ENCODE measurements at places on chromosomes 2 and 18. TPM values are rescaled to one million over a fixed set of nuclear protein-coding genes. Genes with fewer than 3 reads are reported as not detected.

The FMNL2 gene
- total RNA-seq: 26.2 TPM

The MARCO gene
- total RNA-seq: 47.0 TPM

The DHRS9 gene
- 189 TPM for total RNA-seq

The PLB1 gene
- 4.2 TPM for total RNA-seq

The STRN gene
- 30.6 TPM for total RNA-seq

The CD207 gene
- total RNA-seq: not detected

The NETO1 gene
- not detected for total RNA-seq

The PXDN gene
- total RNA-seq: 15.4 TPM

The RTKN gene
- 46.4 TPM for total RNA-seq

The IL36RN gene
- not detected for total RNA-seq

The COLEC11 gene
- total RNA-seq: not detected

The TFPI gene
- total RNA-seq: 22.5 TPM

The SCLY gene
- total RNA-seq: 11.1 TPM

The CDC42EP3 gene
- 20.6 TPM for total RNA-seq

The RNMT gene
- 10.9 TPM for total RNA-seq

The PPIG gene
- total RNA-seq: 45.4 TPM

Data from transverse colon (tissue), 4 donors.